ENCODE measurements at places on chromosomes 12 and 14.

- no peak for DNase-seq
These were observed 324.4 kb upstream of the KITLG start for GRCh38 chr12:88904705-88905104.

DNA sequence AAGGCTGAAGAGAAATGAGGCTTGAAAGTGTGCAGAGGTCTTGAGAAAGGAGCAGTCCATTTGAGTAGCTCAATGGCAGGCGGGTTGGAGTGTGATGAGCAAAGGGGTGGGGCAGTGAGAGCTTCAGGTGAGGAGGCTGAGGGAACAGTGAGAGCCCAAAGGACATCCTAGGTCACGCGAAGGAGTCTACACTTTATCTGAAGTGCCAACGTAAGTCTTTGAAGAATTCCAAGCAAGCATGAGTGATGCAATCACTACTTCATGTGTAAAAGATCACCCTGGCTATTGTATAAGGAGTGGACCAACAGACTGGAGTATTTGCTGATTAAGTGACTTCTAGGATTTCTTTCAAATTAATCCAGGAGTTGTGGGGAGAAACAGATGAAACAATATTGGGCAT, 159.9 kb upstream of the HIF1A start:
- DNase-seq: no peak

DNA sequence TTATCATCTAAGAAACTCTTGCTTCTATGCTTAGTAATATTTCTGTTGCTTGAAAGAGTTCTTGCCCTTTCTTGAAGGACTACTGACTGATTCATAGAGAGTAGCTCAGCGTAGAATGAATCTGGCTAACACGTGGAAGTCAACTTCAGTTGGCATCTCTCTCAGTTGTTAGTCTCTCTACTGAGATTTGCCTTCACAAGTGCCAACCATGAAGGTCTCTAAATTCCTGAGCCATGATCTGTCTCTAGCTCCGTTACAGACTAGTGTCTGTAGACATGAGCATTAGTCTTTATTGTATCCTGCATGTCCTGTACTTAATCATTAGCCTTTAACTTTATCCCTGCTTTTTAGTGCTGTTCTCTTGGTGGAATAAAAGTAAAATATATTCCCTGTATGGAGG, 19.1 kb upstream of the ALX1 start:
- DNase-seq: no peak

DNA sequence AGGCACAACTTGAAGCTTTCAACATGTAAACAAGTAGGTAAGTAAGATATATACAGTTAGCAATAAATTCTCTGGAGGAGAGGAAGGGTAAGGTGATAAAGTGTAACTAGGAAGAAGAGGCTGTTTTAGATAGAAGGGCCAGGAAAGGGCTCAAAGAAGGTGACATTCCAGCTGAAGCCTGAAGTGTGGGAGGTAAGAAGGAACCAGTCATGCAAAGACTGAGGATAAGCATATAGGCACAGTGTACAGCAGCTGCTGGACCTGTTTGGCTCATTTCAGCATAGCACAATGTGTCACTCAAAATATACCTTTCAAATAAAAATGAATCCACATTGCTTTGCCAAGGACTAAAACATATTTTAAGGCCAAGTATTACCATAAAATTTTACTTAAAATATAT, 28.6 kb upstream of the ARL1 start:
- DNase-seq: no peak

DNA sequence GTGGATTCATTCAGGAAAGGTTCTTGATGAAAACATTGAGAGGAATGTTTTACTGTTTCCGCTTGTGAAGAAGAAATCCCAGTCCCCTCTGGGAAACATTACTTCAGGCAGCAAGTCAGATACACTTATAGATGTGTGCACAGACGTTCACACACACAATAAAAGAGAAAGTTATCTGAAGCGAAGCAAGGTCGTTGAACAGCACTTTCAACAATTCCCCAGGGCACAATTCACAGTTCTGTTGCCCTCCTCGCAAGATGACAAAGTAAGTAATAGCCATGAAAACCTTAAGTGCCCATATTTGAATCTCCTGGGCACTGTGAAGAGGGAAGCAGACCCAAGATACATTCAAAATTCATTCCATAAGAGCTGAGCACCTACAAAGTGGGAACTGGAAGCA, 156.6 kb upstream of the CAND1 start:
- no peak for DNase-seq

GRCh38 chr12:79143803-79144202, 279.2 kb downstream of the SYT1 start:
- no peak for DNase-seq

DNA sequence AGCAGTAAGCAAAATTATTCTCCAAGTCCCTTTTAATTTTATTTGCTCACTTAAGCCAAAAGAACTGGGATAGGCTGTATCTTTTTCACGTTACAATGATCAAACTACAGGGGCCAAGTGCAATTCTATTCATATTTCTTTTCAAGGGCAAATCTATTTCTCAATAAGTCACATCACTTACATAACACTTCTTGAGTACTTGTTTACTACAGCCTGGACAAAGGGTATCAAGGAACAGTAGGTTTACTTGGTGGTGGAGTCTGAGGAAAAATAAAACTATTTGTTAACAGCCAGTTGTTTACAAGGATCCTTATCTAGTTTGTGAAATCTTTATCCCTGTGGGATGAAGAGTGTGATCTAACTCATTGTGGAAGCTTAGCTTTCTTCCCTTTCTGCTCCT, 72.1 kb downstream of the PDE3A start:
- DNase-seq: no peak

GRCh38 chr12:32501835-32502333, 102.5 kb downstream of the FGD4 start:
- DNase-seq: peak; percentile 72

DNA sequence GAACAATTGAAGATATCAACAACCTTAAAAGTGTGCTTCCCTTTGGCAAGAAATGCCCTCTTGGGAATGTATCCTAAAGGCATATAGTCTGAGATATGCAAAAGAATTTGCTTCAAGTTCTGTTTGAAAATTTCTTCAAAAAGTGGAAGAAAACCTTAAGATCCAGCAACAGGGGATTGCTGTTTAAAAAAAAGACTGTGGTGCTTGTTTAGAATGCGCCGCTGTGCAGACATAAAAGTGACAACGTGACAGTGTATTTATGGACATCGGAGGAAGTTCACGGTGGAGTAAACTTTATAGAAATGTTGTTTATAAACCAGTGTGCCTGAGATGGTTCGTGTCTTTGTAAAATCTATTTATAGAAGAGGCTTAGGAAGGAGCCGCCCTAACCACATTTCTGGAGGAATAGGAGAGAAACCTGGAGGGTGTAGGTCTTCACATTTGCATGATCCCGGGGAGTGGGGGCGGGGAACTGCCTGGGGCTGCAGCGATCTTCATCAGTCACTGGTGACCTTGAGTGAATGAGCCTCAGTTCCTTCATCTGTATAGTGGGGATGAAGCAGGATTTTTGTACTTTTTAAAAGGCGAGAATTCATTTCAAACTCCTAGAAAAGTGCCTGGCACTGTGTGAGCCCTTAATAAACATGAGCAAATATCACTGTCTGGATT, 27.5 kb downstream of the ADGRD1 start:
- no peak for DNase-seq

DNA sequence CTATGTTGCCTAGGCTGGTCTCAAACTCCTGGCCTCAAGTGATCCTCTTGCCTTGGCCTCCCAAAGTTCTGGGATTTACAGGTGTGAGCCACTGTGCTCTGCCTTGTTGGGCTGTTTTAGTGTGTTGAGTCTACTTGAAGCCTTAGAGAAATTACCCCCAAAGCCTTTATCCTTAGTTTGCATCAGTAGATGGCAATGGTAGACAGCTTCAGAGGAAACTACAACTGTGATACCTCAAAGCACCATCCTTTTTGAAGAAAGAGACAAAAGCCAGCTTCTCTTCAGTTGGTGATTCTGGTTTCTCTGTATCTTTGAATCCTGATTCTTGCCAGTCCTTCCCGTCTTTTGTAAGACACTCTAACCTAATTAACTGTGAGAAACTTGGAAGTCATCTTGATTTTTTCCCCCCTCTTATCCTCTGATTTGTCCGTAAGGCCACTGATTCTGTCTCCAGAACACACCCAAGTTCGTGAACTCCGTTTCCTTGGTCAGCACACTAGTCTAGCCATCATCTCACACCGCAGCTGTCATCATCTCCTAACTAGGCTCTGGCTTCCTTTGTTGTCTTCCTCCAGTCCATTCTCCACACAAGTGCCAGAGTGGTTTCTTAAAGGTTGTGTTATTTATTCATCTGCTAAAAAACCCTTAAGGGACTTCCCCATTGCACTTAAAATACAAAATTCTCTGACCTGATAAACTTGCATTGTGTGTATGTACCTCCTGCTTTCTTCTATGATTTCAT, 20.2 kb downstream of the ATP2A2 start:
- peak; percentile 14 for DNase-seq

All from GM03348 (cell line).